ENCODE measurements at places on chromosomes 1 and 21. TPM values are rescaled to one million over a fixed set of nuclear protein-coding genes. Genes with fewer than 3 reads are reported as not detected.

- DNase-seq: no peak
Measured at GRCh38 chr1:176926330-176927086, 238.0 kb downstream of the ASTN1 start.

- DNase-seq: no peak
Measured at GRCh38 chr1:197692965-197693364, 82.3 kb downstream of the DENND1B start.

The CAPZA1 gene
- 162 TPM for total RNA-seq

The VPS72 gene
- total RNA-seq: 34.4 TPM

GRCh38 chr1:34711485-34711884 lies 43.4 kb upstream of the GJB5 start:
- no peak for DNase-seq

- no peak for DNase-seq
Measured at GRCh38 chr1:117591252-117591651, 14.6 kb upstream of the TENT5C start.

The ALPL gene
- total RNA-seq: 1.6 TPM

GRCh38 chr1:117580882-117581281 lies 25.0 kb upstream of the TENT5C start:
- no peak for DNase-seq

DNA sequence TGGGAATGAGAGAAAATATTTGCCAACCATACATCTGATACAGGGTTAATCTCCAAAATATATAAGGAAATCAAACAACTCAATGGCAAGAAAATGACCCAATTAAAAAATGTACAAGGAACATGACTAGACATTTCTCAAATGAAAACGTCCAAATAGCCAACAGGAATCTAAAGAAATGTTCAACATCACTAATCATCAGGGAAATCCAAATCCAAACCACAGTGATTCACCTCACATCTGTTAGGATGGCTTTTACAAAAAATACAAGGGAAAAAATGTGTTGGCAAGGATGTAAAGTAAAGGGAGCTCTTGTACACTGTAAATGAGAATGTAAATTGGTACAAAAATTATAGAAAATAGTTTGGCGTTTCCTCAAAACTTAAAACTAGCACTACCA lies 54.7 kb upstream of the ZRANB2 start:
- DNase-seq: no peak

GRCh38 chr1:14650951-14651350 lies 52.5 kb downstream of the KAZN start:
- no peak for DNase-seq

The YIPF1 gene
- total RNA-seq: 28.7 TPM

DNA sequence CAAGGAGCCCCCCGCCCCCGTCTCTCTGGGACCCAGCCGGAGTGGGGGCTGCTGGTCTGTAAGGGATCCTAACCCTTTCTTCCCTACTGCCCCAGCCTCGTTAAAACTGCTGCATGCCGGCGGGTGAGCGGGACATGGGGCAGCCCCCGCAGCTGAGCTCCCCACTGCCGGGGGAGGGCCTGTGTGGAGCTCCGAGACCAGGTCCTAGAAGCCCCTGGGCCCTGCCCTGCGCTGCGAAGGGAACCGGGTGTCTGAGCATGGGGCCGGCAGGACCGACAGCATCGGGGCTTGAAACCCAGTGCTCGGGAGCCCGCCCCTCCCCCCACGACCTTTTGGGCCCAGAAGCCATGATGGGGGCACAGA lies 9.2 kb upstream of the COL6A1 start:
- no peak for DNase-seq

GRCh38 chr1:69739251-69739605 lies 171.5 kb downstream of the LRRC7 start:
- no peak for DNase-seq

- DNase-seq: no peak
Measured at GRCh38 chr1:223161321-223161720, 18.3 kb upstream of the TLR5 start.

DNA sequence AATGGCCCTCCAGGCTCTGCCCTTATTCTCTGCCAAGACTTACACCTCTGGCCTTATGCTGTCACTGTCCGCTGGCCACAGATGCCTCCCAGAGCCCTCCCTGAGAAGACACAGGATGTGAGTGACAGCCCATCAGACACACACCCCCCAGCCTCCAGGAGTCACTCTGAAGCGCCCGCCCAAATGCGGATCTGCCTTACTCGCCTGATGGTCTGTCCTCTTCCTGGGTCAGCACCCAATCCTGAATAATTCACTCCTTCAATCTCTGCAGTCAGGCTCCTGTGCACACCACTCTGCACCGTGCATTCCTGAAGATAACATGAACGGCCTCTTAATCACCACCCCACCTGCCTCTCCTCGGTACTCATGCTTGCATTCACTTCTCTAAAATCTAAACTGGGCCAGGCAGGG lies 14.7 kb downstream of the CLSTN1 start:
- DNase-seq: no peak

DNA sequence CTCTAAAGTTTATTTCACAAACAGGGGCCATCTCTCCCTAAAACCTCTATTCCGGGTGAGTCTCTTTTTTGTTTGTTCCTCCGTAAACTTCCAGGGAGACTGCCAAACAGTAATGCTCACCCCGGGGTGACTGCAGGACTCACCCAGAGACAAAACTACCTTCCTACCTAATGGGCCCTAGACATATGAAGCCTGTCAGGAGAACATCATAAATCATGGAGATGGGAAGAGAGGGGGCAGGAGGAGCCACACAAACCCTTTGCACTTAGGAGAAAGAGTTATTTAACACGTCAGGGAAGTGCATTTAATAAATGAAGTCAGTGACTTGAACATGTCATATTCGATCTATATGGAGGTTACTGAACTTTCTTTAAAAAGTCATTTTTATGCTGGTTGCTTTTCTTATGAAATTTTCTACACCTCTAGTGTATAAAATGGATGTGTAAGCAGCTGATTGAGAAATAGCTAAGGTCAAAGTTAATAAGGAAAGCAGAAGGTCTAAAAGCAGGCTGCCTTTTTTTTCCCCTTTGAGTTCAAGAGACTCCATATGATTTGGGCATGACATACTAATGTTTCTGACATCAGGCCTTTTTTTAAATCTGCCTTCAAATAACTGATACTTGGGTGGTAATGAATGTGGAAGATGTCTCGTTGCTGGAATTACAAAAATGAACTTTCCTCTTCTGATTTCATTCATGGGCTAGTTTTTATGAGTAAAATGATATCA lies 286.9 kb upstream of the USP25 start:
- no peak for DNase-seq

DNA sequence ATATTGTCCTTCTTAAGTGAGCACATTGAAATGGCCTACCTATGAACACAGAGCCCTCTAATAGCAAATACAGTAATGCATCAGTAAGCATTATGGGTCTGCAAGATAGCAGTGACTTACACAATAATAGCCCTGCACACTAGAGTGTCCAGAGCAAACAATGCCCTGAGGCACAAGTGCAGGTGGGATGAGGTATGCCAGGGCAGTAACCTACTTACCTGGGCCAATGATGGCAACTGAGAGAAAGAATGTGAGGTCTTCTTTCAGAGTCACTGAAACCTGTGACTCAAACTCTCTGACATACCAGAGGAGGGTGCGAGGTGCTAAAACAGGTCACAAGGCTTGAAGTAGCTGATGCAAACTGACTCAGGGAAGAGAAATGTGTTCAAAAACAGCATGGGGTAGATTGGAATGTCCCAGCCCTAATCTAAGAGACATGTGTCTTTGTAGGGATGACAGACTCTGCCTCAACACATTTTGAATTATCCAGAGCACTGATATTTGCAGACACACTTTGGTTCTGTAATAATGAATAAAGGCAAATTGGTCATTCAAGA lies 168.5 kb upstream of the RUNX1 start:
- no peak for DNase-seq

The CASQ1 gene
- total RNA-seq: not detected

DNA sequence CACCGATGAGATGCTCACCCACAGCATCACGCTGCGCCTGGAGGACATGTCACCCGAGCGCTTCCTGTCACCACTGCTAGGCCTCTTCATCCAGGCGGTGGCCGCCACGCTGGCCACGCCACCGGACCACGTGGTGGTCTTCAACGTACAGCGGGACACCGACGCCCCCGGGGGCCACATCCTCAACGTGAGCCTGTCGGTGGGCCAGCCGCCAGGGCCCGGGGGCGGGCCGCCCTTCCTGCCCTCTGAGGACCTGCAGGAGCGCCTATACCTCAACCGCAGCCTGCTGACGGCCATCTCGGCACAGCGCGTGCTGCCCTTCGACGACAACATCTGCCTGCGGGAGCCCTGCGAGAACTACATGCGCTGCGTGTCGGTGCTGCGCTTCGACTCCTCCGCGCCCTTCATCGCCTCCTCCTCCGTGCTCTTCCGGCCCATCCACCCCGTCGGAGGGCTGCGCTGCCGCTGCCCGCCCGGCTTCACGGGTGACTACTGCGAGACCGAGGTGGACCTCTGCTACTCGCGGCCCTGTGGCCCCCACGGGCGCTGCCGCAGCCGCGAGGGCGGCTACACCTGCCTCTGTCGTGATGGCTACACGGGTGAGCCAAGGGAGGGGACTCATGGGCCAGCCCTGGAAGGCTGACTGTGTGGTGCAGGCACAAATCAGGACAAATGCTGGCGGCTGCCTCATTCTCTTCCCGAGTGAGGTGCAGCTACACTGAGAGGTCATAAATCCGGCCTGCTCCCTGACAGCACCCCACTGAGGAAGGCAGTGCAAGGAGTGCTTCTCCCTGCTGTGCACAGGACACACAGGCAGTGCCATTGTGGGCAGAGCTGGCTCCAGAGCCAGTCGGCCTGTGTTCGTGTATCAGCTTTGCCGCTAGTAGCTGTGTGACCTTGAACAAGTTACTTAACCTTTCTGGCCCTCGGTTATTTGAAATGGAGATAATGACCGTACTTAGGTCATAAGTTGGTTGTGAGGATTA lies 9.4 kb downstream of the CELSR2 start:
- DNase-seq: no peak

GRCh38 chr1:223249854-223250631 lies 107.0 kb upstream of the TLR5 start:
- DNase-seq: no peak

The VCAM1 gene
- 2.4 TPM for total RNA-seq

DNA sequence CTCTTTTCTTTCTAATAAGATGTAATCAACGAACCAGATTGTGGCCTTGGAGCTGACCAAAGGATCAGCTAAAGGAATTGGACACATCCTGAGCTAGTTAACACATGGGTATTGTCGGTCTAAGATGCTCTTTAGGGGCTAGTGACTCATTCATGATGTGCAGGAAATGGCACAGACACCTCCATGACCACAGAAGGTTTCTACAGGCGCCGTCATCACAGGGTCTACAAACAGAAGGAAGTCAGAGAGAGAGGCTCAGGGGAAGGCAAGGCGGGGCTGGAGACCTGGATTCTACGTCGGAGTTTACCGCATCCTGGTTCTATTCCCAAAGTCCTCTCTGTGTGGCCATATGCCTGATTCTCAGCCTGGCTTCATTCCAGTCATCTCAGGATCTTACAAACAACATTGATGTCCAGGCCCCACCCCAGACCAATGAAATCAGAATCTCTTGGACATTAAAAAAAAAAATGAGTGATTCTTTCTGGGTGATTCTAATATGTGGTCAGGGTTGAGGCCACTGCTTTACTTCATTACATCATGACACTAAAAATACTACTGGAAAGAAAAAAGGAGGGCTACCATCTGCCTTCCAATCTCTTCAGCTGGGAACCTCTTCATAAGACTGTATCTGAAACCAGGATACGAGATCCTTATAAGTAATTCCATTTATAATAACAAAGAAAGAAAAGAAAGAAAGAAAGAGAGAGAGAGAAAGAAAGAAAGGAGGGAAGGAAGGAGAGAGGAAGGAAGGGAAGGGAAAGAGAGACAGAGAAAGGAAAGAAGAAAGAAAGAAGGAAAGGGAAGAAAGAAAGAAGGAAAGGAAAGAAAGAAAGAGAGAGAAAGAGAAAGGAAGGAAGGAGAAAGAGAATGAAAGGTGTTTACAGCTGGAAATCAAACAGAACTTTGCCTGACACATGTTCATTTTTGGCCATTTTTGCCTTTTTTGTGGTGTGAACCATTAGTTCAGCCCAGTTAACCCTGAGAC lies 11.6 kb upstream of the KCNJ15 start:
- no peak for DNase-seq

Measured in left colon (tissue), 2 donors.